Retinal pigment epithelial cell (primary cell): ENCODE measurements at places on chromosomes 1 and 21.

DNA sequence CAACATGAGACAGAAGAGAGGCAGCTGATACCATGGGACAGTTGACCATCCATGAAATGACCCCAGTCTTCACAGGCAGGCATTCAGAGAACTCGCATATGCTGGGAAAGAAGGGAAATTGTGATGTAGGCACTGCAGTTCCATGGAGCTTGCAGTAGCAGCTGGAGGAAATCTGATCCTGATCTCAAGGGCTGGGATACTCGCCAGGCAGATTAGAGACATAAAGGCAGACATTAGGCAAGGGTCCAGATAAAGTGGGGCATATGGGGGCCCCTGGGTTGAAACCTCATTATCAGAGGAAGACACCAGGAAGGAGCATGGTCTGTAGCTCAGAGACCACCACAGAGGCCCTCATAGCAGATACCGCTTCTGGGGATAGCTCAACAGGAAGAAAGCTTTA is 48.7 kb upstream of the TNR start:
- no peak for DNase-seq

DNA sequence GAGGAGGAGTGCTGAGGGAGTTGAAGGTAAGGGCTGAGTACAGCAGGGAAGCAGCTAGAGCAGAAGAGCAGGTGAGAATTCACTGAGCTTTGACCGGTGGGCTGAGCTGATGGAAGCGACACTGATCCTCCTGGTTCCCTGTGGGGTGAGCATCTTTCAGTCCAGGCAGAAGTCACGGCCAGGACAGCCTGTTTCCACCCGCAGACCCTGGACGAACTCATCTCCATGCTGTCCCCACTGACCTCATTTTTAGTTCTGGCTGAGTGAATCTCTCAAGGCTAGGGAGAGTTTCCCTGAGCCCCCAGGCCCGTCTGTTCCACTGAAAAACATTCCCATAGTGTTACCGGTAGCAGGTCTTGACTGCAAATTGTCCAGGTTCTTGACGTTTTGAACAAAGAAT is 31.5 kb downstream of the FAM163A start:
- no peak for DNase-seq

DNA sequence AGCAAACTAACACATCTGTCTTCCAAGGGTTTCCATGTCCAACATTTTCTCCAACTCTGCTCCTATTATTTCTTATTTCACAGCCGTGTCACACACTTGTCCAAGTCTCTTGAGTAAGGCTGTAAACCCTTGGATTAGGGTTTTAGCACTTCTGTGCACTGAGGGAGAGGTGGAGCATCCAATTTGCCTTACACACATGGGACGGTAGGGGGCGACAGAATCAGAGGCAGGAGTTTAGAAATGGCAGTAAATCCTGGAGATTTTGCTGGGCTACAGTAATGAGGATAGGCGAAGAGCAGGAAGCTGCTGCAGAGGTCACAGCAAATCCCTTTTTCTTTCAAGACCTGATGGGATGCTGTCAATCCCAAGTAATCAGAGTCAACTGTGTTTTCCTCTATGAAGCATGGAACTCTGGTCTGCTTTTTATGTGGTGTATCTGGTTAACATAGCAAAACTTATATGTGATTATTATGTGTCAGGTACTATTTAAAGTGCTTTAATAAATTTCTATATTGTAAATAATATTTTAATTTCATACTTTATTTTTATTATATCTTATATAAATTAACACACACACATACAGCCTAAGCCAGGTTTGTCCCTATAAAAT is 15.4 kb upstream of the LCE5A start:
- no peak for DNase-seq

DNA sequence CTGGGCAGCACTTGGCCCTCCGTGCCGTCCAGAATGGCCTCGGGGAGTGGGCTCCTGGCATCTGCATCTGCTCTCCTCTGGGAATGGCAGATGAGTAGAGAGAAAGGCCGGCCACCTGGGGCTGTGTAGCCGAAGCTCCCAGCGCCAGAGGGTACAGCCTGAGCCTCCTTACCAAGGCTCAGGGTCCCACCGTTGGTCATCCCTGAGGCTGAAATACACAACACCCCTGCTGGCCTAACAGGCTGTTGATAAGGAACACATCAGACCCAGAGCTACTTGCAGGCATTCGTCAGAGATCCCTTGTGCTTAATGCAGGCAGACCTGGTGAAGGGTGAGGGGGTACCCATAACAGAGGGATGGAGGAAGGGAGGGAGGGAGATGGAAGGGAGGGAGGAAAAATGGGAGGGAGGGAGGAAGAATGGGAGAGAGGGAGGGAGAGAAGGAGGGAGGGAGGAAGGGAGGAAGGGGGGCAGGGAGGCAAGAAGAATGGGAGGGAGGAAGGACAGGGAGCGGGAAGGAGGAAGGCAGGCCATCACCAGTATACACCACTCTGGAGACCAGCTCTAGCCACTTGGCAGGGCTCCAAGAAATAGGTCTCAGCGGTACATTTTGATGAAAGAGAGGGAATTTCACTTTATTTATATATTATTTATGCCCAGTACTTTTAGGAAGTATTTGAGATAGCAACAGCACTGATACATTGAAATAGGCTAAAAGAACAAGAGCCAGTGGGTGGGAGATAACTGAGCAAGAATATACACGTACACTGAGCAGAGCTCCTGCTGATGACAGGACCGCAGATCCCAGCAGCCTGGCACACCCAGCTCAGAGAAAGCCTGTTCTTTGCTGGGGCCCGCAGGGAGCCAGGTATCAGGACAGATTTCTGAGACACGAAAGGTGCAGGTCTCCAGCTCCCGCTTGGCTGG is 315.0 kb upstream of the VAMP3 start:
- no peak for DNase-seq
